ENCODE measurements at places on chromosomes 2 and 18.

DNA sequence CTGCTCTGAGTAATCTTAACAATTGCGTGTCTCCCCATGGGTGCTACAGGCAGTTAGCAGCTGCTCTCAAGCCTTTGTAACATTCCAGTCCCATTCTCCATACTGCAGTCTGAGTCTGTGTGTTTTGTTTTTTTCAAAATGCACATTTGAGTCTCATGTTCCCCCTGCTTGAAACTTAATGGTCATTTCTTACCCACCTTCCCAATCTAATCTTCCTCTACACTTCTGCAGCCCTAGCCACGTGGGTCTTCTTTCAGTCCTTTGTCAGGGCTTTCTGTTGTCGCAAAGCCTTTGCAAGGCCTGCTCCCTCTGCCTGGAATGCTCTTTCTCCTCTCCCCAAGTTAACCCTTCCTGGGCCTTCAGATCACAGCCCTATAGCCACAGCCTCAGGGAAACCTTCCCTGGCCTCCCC is 24.5 kb downstream of the ELAC1 start:
- DNase-seq: no peak

DNA sequence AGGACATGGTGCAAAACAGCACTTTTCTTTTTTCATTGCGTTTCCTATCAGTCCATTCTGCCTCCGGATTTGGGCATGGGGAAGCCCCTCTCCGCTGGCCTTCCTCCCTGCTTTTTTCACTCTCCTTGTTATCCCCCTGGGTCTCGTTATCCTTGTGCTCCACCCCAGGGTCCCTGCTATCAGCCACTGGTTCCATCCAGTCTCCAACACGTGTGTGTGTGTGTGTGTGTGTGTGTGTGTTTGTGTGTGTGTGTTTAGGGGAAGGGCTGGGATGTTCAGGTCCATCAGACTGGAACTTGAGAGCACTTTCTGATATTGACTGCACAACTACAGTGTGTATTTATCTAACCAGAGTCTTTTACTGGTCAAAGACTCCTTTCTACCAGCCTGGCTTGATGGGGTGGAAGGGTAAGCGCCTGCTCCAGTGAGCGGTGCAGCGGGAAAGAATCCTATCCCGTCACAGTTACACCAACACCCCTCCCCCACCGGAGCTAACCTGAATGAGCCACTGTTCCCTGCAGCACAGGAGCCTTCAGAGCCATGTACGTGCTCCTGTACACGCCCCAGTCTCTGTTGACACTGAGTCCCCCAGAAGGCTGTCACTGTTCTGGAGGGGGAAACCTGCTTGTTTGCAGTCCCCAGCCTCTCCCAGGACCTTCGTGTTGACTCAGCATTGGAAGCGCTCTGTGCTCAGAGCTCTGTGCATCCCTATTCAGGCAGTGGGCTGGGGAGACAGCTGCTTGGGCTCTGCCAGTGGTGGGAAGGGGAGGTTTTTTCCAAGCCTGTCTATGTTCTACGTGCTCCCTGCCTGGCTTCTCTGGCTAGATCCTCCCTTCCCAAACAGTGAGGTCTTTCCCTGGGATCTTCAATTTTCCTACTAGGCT is 4.6 kb downstream of the INHA start:
- no peak for DNase-seq

GRCh38 chr18:25180973-25181548 is 170.9 kb downstream of the ZNF521 start:
- no peak for DNase-seq

DNA sequence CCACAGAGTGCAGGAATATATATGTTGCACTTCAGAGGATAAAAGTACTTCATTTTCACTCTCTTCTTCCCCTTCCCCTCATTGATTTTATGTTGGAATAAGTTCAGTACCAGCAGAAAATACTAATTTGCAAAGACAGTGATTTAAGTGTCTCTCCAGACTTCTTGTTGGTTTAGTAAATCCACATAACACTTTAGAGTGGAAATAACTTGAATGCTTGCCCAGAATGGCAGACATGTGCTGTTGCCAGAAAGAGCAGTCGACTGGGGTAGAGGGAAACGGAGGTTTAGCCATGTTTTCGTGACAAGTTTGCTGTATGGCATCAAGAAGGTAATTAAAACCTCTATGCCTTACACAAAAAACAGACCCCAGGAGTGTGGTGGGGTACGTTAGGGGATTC is 246.0 kb upstream of the CXCR4 start:
- DNase-seq: no peak

- no peak for DNase-seq
These were observed 82.8 kb upstream of the AFF3 start for GRCh38 chr2:100224988-100225710.

DNA sequence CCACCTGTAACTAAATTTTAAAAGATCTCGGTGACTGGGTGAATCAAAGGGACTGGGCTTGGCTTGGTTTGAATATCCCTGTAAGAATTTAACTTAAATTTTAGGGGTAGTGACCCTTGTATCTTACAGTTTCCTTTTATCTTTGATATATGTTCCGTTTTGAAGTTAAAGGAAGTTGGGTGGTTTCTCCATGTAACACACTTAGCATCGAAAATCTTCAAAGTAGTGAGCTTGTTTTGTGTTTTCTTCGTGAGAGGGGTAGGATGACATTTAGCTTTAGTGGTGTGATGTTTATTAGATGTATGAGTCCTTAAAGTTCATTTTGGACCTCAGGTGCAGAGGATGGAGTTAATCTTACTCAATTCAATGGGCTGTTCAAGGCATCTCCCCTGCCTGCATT is 1.6 kb downstream of the WDR7 start:
- DNase-seq: no peak

Measured in activated CD8-positive, alpha-beta memory T cell treated with anti-CD3 and anti-CD28 coated beads for 48 hours (primary cell).